Activated naive CD8-positive, alpha-beta T cell treated with anti-CD3 and anti-CD28 coated beads, Interleukin-2, amount 50 U/mL, for 16 hours (primary cell): ENCODE measurements at places on chromosomes 6 and 20.

DNA sequence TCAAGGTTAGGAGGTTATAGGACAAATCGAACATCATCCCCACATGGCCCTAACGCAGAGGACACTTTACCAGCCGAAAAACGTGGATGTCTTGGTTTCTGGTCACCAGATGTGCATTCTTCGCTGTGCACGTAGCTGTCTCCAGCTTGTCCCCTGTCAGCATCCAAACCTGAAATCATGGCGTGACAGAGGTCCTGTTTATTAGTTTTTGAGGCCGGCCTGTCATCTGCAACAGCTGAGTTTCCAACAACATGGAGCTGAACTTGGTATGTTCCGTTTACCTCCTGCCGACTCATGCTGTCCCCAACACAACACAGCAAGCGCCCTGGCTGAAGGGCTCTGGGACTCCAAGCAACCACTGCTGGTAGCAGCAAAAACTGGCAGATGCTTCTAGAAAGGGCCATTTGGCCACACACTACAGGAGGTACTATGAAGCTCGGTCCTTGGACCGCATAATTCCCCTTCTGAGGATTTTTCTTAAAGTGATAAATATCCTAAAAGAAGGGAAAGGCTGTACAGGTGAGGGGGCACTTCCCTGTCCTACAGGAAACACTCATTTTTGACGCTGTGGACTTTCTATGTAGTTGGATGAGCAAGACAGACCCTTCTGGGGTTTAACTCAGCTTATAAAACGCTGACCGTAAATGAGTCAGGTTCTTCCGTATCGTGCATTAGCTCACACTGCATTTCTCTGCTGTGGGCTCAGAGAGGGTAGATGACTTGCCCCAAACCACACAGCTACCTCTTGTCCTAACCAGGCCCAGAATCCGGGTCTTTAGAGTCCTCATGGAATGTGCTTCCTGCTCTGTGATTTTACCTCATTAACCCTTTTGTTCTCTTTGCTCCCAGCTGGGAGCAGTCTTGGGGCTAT is 79.7 kb upstream of the NFATC2 start:
- no peak for DNase-seq

- DNase-seq: no peak
Measured at GRCh38 chr6:45076217-45076930, 251.8 kb upstream of the RUNX2 start.

- DNase-seq: no peak
Measured at GRCh38 chr6:123844011-123844410, 40.3 kb downstream of the NKAIN2 start.

GRCh38 chr20:8435285-8436035 is 303.4 kb downstream of the PLCB1 start:
- no peak for DNase-seq

DNA sequence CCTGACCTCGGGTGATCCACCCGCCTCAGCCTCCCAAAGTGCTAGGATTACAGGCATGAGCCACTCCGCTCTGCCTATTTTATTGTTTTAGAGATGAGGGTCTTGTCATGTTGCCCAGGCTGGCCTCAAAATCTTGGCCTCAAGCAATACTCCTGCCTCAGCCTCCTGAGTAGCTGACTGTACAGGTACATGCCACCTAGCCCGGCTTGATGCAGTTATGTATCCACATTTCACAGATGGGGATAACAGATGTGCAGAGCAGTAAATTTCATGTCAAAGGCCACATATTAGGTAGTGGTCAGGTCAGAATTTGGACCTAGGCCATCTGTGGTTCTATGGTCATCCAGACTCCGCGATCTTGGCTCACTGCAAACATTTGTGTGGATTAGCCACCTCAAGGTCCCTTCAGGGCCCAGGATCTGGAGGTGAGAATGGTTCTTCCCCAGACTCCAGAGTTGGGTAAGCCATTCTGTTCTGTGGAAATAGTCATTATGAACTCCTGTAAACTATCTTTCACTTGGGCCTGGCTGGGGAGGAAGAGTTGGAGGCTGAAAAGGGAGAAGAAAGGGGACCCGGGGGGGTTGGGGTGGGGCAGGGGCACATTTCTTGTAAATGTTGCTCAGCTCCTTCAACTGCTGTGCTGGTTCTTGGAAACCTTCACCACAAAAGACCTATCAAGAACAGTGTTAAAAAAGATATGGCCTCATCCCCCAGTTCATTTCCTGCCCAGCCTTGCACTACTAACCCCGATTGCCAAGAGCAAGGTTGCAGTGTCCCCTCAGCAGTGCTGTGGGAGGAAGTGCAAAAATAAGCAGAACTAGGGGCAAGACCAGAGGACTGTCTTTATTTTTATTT is 13.0 kb downstream of the PIM1 start:
- DNase-seq: no peak

- DNase-seq: no peak
Measured at GRCh38 chr6:83872386-83873118, 13.1 kb downstream of the CYB5R4 start.

GRCh38 chr6:163329991-163330390 is 84.5 kb upstream of the QKI start:
- DNase-seq: no peak

- DNase-seq: no peak
Measured at GRCh38 chr6:91098006-91098405, 511.1 kb upstream of the MAP3K7 start.

- DNase-seq: no peak
Measured at GRCh38 chr6:45002390-45003105, 325.6 kb upstream of the RUNX2 start.

- DNase-seq: peak; percentile 13
Measured at GRCh38 chr6:129686941-129687627, 22.9 kb downstream of the ARHGAP18 start.

- DNase-seq: no peak
Measured at GRCh38 chr6:72639920-72640614, 18.2 kb downstream of the KCNQ5 start.

GRCh38 chr20:51886891-51887608 is 84.7 kb upstream of the SALL4 start:
- no peak for DNase-seq

DNA sequence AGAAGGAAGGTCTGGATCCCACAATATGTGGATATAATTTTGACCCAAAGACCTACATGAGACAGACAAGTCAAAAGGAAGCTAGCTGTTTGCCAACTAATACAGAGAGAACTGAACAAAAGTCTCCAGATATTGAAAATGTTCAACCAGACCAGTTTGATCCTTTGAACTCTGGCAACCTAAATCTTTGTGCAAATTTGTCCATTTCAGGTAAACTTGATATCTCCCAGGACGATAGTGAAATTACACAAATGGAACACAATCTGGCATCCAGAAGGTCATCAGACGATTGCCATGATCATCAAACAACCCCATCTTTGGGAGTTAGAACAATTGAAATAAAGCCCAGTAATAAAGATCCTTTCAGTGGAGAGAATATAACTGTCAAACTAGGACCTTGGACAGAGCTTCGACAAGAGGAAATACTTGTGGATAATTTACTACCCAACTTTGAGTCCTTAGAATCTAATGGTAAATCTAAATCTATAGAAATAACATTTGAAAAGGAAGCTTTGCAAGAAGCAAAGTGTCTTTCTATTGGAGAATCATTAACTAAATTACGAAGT is 41.9 kb upstream of the SDHAF4 start:
- no peak for DNase-seq

DNA sequence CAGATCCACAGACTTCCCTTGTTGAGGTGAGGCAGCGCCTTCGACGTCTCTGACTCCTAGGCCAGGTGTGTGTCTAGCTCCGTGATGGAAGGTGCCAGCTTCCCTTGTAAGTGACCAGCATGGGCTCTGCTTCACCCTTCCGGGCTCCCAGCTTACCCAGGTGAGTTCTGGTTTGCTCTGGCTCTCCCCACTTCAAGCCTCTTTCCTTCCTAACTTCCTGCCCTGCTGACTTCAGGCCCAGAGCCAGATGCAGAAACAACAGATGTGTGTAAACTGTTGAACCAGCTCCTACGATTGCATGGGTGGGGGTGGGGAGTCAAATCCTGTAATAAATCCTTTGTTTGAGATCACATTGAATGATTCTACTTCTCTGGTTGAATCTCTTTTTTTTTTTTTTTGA is 51.6 kb upstream of the BMP6 start:
- DNase-seq: no peak
